NCI-H2171 treated with DMSO at 0.1 percent for 48 hours (cell line): ENCODE measurements at places on chromosomes 6 and 20.
A peak's percentile ranks its signal among the peaks of the same experiment; 100 is the strongest.

GRCh38 chr6:98920904-98921431 lies 26.8 kb downstream of the FBXL4 start:
- DNase-seq = no peak

GRCh38 chr6:166626177-166627032 lies 646 bp downstream of the RPS6KA2 start:
- DNase-seq = peak; percentile 54

DNA sequence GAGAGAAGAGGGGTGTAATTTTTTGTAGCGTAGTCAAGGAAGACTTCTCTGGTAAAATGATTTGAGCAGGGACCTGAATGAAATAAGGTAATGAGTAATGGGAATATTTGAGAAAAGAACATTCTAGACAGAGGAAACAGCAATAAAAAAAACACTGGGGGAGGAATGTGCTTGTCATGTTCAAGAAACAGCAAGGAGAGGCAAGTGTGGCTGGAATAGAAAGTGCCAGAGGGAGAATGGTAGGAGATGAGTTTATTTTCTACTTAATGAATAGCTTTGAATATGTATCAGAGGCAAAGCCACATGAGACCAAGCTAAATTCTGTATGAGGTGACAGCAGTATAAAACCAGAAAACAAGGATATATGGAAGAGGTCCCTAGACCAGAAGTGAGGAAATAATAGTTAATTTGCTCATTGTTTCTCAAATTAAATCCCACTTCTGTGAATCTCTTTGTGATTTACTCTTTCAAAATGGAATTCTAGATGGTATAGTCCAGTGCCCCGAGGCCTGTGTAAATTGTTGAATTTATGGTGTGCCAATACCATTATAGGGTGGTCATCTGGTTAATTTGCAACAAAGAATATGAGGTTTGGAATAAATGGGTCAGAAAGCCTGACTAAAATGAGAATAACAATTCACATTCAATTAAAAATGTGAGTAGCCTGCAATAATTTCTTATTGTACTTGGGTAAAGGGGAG lies 170.2 kb downstream of the CDKAL1 start:
- DNase-seq = no peak

DNA sequence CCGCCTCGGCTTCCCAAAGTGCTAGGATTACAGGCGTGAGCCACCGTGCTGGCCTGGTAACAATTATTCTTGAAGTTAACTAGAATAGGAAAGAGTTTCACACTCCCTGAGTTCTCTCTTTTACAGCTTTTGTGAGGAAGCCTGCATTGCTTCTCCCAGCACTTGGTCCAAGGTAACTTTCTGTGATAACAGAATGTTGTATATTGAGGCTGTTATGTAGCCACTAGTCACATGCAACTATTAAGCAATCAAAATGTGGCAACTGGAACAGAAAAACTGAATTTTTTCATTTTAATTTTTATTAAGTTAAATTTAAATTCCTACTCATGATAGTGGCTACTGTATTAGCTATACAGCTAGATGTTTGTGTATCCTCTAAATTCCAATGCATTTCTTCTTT lies 2.5 kb downstream of the TRIM38 start:
- no peak for DNase-seq

GRCh38 chr6:100946021-100946540 lies 65.0 kb upstream of the ASCC3 start:
- DNase-seq = no peak

DNA sequence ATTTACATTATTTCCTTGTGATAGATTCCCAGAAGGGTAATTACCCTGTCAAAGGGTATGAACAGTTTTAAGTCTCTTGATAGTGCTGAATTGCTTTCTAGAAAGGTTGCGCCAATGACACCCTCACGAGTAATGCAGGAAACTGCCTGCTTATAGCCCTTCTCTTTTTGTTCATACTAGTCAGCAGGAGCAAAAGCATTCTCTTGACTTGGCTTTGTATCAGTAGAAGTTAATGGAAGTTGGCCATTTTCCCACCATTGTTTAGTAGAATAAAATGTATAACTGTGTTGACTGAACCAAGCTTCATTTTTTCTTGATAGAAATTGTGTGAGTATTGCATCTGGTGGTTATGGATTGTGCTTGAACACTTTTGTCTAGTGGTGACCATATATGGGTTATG lies 100.1 kb downstream of the FARS2 start:
- DNase-seq = no peak

- no peak for DNase-seq
Measured at GRCh38 chr6:33827546-33828451, 24.0 kb upstream of the MLN start.

DNA sequence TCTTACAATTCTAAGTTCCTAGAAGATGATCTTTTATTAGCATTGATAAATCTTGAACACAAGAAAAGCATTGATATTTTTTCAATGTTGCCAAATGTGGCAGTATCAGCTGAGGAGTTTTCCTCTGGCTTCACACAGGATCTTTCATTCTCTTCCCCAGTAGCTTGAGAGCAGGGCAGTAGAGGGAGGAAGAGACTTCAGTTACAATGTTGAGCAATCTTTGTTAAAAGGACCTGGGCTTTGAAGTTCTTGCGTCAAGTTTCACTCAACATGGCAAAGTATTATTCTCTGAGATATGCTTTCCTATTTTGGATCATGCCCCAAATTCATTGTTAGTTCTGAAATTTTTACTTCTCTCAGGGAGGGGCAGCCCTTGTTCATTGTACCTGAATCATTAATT lies 238.0 kb downstream of the COL12A1 start:
- no peak for DNase-seq

GRCh38 chr6:73671911-73672685 lies 18.3 kb upstream of the SLC17A5 start:
- no peak for DNase-seq

DNA sequence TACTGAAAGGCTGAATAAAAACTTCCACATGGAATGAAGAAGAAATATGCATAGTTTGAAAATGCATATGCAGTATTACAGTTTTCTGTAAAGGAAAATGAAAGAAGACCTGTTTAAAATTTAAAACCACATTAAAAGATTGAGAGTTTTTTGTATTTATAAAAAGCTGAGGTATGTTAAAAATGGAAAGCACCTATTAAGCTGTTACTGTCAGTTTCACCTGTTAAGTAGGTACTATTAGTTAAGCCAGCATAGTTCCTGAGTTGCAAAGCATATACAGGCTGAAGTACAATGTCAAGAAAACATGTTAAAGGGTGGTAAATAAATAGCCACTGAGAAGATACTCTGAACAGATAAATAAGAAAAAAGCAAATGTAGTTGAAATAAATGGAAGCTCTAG lies 69.9 kb downstream of the ATXN1 start:
- no peak for DNase-seq

DNA sequence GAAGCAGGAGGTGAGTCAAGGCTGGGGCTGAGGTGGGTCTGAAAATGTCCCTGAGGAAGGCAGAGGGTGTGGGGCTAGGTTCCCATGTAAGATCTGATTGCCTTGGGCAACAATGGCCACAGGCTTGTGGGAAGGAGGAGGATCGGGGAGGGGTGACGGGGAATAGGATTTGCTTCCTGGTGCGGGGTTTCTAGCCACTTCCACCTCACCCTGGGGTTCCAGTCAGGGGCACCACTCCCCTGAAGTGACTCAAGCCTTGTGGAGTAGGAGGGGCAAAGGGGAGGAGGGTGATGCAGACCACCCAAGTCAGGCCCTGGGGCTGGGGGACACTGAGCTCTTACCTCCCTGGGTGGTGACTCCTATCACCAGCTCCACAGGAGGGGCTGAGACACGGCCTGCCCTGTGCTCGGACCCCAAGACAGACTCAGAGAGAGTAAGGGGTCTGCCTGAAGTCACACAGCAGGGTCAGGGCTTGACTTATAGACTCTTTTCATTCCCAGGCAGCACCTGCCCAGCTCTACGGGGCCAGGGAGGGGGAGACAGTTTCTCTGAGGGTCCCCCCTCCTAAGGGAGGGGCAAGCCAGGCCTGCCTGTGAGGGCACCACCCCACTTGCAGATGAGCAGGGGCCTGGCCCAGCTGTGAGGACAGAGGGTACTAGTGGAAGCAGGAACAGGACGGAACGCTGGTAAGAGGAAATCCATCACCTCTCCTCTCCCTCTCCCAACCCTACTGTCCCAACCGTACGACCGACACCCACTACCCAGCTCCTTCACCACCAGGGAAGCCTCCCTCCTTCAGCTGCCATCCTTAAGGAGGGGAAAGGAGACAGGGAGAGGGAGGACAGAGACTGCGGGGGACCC lies 12.4 kb upstream of the SPDEF start:
- DNase-seq = no peak

GRCh38 chr20:40963505-40963845 lies 65.1 kb upstream of the TOP1 start:
- no peak for DNase-seq

- no peak for DNase-seq
Measured at GRCh38 chr6:16487996-16488674, 249.7 kb downstream of the GMPR start.

GRCh38 chr6:116173928-116174327 lies 48.0 kb upstream of the COL10A1 start:
- DNase-seq = no peak

GRCh38 chr20:9293145-9293544 lies 221.2 kb upstream of the LAMP5 start:
- no peak for DNase-seq

- DNase-seq = no peak
Measured at GRCh38 chr6:49645139-49645538, 8.5 kb upstream of the RHAG start.

GRCh38 chr6:69881322-69882151 lies 15.2 kb downstream of the COL19A1 start:
- no peak for DNase-seq

DNA sequence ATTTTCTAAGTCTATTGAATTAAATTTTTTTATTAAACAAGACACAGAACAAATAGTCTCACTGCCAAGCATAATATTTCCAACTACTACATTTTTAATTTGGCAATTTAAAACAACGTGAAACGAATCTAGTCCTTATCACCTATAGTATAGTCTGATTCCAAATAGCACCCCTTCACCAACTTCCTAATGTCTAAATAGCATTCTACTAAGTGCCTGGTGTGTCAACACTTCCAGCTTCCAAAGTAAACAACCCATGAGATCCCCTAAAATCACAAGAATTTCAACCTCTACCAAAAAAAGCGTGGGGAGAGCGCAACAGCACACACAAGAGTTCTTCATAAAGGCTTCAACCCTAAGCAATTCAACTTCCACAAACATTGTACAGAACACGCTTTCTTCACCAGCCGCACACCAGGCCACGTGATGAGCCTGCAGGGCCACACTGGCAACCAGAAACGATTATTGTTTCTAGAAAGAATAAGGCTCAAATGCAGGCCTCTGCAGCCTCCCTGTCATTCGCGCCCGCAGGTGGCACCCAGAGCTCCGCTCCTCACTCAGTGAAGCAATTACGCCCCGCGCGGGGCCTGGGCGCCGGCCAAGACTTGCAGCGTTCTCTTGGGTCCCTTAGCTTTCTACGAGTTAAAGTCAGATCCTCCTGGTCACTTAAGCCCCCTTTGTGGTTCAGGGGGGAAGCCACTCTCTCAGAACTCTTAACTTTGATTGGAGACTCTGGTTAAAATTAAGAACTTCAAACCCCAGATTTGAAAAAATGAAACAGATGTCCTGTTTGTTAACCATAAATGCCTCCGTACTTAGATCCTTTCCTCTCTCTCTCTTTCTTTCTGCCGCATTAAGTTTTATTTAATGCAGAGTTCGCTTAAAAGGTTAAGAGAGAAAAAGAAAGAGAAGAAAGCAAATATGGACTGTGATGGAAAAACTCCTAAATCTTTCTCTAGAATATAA lies 18.3 kb downstream of the SIM1 start:
- no peak for DNase-seq

- no peak for DNase-seq
Measured at GRCh38 chr20:9338101-9338500, 176.3 kb upstream of the LAMP5 start.

DNA sequence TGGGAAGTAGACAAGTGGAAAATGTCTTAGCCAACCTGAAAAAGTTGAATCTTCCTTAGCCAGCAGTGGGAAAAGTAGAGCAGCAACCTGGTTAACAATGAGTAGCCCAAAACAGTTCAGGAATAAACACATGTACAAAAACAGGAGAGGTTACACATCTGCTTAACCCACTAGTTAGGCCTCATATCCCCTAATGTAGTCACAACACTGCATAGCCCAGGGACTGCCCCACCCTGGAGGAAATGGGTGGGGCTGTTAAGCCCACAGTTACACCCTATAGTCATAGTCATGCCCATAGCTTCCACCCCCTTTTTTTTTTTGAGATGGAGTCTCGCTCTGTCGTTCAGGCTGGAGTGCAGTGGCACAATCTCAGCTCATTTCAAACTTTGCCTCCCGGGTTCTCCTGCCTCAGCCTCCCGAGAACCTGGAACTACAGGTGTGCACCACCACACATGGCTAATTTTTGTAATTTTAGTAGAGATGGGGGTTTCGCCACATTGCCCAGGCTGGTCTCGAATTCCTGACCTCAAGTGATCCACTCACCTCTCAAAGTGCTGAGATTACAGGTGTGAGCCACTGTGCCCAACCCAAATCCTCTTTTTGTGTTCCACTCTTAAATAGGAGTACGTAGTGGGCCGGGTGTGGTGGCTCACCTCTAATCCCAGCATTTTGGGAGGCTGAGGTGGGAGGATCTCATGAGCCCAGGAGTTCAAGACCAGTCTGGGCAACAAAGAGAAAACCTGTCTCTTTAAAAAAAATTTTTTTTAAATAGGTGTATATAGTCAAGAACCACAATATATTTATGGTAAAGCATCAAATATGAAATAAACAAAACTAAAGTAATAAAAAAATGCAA lies 24.5 kb downstream of the ILRUN start:
- no peak for DNase-seq

DNA sequence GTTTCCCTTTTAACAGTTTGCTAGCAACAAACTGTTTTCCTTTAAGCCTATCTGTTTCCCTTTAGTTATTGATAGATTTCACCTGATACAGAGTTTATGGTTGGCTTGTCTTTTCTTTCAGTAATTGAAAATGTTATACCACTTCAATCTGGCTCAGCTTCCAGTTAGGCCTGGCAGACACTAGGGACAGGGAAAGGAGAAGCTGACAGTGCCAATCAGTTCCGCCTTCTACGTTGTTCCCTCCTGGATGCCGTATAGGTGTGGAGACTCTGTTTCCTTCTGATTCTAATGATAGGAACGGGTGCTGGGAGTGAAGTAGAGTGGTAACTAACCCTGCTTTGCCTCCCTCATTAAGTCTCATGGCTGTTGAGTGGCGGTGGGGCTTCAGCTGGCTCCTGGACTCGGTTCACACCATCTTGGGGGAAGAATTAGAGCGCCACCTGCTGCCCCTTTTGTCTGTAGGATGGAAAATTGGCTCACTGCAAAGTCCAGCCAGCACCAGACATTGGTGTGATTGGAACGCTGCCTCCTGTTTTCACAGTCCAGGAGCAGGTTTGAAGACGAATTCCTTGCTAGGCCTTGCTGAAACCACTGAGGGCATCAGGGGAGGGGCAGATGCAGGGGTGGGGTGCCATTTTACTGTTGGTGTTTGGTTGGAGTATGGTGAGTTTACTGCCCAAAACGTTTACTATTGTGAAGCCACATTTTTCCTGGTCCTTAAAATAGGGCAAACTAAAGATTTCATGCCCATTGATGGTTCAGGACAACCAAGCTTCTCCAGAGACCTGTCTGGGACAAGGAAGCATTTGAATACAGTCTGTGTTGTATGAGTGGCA lies 1729.5 kb downstream of the GRIK2 start:
- DNase-seq = peak; percentile 71

- peak; percentile 22 for DNase-seq
Measured at GRCh38 chr20:20076297-20077065, 24.1 kb downstream of the CFAP61 start.
